ENCODE measurements at places on chromosomes 16 and 17.

- DNase-seq, result no peak
Measured at GRCh38 chr16:11957591-11958395, 7.2 kb upstream of the TNFRSF17 start.

DNA sequence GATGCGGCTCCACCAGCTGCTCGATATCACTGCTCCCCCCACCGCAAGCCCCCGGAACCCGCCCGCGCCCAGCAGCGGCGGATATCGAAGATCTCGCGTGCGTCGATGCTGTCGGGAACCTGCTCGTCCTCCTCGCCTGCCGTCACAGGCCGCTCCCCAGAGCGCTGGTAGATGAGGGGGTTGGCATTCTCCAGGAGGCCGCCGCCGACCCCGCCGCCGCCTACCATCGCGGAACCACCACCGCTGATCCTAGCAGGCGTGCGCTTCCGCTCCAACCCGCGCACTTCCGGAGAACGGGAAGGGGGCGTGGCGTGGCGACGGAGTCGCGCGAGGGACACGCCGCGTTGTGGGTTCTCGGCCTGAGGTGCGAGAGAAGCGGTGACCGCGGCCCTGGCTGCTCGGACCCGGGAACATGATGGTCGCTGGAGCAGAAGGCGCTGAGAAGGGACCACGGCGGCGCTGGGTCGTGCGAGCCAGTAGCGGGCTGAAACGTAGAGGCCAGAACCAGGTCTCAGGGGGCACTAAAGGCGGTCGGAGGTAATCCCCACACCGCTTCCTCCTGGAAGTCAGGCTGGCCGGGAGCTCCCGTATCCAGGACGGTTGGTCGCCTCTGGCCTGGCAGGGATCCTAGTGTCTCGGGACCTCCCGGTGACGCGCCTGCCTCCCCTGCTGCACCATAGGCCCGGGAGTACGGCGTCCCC lies at the start of gene CIAO2B:
TSS of gene CIAO2B (minus strand) at position 265 of the 701 bp plus-strand sequence. CDS start at position 227, 38 bp downstream.
- DNase-seq, result peak; percentile 74

GRCh38 chr16:76222853-76223252 lies 54.3 kb upstream of the CNTNAP4 start:
- DNase-seq, result no peak

- DNase-seq, result no peak
Measured at GRCh38 chr17:75155191-75155601, 884 bp upstream of the JPT1 start.

- no peak for DNase-seq
Measured at GRCh38 chr17:75595284-75595919, 7.8 kb downstream of the MYO15B start.

DNA sequence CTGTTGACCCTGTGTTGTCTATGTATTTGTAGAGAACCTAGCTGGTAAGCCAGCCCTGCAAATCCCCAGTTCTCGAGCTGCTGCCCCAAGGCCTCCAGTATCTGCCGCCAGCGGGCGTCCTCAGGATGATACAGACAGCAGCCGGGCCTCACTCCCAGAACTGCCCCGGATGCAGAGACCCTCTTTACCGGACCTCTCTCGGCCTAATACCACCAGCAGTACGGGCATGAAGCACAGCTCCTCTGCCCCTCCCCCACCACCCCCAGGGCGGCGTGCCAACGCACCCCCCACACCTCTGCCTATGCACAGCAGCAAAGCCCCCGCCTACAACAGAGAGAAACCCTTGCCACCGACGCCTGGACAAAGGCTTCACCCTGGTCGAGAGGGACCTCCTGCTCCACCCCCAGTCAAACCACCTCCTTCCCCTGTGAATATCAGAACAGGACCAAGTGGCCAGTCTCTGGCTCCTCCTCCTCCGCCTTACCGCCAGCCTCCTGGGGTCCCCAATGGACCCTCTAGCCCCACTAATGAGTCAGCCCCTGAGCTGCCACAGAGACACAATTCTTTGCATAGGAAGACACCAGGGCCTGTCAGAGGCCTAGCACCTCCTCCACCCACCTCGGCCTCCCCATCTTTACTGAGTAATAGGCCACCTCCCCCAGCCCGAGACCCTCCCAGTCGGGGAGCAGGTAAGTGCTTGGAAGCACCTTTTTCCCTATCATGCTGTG lies 23.1 kb upstream of the CDC6 start:
- DNase-seq, result no peak

GRCh38 chr17:22267019-22267418 lies 574.7 kb downstream of the KCNJ18 start:
- DNase-seq, result no peak

DNA sequence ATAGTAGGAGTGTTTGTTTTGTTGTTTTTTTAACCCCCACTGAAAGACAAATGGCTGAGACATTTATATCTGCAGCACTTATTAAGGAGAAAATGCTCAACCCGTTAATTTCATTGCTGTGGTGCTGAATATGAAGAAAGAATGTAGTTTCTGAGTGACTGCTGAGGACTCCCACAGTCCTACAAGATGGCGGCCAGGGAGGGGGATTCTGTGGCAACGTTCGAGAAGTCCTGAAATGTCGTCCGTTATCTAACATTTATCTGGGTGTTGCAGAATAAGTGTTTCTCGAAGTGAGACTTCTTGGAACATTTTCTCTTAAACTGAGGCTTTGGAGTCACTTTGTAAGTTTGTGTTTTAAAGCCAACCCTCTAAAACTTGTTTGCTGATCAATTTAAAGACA lies 530.4 kb downstream of the XYLT1 start:
- DNase-seq, result no peak

- no peak for DNase-seq
Measured at GRCh38 chr16:55256412-55257016, 67.5 kb upstream of the IRX6 start.

GRCh38 chr17:69207151-69207550 lies 21.5 kb downstream of the ABCA10 start:
- DNase-seq, result no peak

GRCh38 chr17:32317353-32317752 lies 24.6 kb downstream of the C17orf75 start:
- DNase-seq, result no peak

GRCh38 chr17:36027761-36028160 lies 10.0 kb upstream of the CCL23 start:
- DNase-seq, result no peak

- no peak for DNase-seq
Measured at GRCh38 chr17:17448076-17448475, 28.7 kb upstream of the MED9 start.

DNA sequence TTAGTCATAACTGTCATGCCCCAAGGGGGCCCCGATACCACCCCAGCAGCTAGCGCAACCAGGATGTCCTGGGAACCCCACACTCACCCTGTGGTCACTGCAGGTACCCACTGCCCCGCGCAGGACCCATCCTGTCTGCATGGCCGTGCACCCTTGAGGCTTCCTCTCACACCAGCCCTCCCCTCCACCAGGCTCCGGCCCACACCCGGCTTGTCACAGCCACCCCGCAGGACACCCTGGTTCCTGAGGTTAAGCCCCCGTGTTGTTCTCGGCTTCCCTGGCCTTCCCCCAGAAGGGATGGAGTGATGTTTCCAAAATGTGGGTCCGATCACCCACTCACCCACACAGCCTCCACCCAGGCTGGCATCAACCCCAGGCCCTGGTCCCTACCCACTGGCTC lies 7.5 kb downstream of the DNASE1L2 start:
- DNase-seq, result no peak

DNA sequence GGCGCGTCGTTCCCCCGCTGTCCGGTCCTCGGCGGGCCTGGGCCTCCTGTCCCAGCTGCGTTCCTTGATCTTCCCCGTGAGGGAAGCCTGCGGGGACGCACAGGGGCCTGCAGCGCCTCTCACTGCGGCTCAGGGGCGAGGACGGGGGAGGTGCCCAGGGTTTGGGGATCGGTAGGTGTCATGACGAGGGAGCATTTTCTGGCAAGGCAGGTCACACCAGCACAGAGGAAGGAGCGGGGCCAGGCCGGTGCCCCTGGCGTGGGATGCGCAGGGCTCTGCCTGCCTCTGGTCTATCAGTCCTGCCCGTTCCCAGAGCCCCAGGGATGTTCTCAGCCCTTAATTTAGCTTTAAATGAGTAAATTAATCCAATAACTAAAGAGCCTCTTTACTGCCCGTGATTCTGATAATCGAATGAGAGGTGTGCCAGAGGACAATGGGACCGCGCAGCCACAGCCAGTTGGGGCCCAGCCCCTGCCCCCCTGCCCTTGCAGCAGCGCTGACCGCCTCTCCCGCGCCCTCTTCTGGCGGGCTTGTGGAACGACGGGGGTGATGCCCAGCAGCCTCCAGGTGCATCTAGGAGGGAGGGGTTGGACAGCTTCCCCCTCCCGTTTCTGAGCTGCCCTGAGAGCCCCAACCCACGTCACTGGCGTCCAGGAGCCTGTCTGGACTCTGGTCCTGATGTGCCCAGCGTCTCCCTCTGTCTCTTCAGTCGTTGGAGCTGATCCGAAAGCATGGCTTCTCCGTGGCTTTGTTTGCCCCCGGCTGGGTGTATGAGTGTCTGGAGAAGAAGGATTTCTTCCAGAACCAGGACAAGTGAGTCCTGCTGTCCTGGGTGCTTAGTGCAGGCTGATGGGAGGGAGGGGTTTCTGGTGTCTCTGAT lies 7.9 kb downstream of the ENGASE start:
- DNase-seq, result no peak

GRCh38 chr16:22265351-22265750 lies 31.9 kb upstream of the POLR3E start:
- DNase-seq, result no peak

GRCh38 chr16:26348095-26348494 lies 656.3 kb downstream of the HS3ST4 start:
- DNase-seq, result no peak

DNA sequence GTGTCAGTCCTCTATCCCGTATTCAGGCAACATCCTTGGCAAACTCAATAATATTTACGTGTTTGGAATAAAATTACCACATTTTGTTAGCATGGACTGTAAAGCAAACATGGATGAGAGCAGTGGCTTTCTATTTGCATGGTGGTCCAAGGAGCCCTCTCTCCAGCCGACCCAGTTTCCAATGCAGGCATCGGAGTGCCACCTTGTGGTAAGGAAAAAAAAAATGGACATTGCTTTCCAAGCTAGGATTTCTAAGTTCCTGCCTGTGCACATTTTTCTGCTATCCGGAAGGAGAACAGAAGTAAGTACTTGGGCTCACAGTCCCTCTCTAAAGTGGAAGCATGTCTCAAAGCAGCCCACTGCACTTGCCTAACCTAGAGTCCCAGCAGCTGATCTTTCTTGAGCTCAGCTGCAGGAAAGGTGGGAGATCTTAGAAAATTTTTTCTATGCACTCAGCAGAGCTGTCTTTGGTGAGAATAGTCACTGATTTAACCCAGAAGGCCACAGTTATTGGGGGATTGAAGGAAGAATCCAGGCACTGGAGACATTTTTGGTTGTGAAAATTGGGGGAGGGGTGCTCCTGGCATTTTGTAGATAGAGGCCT lies 46.0 kb upstream of the ERCC4 start:
- DNase-seq, result no peak

DNA sequence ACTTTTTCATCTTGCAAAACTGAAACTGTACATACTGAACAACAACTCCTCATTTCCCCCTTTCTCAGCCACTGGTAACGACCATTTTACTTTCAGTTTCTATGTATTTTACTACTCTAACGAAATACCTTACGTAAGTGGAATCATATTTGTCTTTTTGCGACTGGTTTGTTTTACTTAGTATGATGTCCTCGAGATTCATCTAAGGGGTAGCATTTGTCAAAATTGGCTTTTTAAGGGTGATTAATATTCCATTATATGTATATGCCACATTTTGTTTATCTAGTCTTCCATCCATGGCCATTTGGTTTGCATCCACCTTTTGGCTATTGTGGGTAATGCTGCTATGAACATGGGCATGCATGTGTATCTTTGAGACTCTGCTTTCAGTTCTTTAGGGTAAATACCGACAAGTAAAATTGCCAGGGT lies 10.4 kb downstream of the KPNB1 start:
- no peak for DNase-seq

DNA sequence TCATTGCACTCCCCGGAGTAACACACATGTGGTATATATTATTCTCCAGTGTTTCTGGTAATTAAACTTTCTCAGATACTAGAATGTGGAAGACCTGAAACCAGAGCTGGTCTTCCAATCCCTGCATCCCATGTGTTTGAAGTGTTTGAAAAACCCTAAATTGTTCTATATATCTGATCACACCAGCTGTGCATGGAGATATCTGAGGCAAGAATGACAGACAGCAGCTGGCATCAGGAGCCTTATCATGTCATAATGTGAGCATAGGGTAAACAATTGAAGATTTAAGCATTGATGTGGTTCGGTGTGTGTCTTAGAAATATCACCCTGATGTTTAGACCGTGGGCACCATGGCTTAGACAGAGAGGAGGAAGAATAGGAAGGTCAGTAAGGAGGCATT lies 251.0 kb downstream of the CDH11 start:
- no peak for DNase-seq
